NCI-H2081 treated with DMSO at 0.1 percent for 48 hours (cell line): ENCODE measurements at places on chromosomes 3 and 15.

GRCh38 chr3:48140336-48140757, 47.9 kb downstream of the CDC25A start:
- DNase-seq, result no peak

- no peak for DNase-seq
Measured at GRCh38 chr3:150394606-150395005, 13.5 kb upstream of the TSC22D2 start.

GRCh38 chr15:41490355-41490754, 3.3 kb upstream of the ITPKA start:
- no peak for DNase-seq

- no peak for DNase-seq
Measured at GRCh38 chr3:108914774-108915641, 38.7 kb downstream of the GUCA1C start.

GRCh38 chr3:8629151-8630021, 15.2 kb downstream of the SSUH2 start:
- DNase-seq, result no peak

GRCh38 chr3:193874997-193875593, 260.9 kb upstream of the HES1 start:
- no peak for DNase-seq

DNA sequence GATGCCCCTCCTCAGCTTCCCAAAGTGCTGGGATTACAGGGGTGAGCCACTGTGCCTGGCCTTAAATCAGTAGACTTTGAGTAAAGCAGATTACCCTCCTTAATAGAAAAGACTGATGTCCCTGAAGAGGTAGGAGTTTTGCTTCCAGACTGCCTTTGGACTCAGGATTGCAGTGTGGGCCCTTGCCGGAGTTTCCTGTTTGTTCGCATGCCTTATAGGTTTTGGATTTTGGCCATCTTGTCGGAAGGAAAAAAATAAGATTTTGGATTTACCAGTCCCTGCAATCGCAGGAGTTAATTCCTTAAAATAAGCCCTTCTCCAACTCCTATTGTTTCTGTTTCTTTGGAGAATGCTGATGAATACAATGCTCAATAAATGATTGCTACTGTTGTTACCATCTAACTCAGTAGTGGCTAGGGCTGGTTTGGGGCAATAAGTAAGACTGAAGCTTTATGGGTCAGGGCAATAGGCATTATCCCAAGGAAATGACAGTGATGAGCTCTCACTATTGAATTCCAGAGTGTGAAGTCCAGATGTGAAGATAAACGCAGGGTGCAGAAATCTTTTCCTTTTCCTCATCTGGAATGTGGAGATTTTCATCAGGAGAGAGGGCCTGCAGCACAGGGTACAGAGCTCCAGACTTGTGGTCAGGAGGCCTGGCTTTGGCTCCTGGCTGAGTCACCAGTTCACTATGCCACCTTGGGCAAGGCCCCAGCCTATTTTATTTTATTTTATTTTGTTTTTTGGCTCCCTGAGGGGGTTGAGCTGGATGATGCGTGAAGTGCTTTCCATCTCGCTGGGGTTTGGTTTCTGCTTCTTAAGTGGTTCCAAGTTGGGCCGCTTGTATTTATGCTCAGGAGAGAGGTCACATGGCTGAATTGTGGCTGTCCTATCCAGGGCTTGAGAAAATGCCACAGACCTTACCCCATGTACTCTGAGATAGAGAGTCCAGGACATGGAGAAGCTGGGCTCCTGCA, 25.3 kb downstream of the FOXL2 start:
- no peak for DNase-seq

- DNase-seq, result no peak
Measured at GRCh38 chr3:64199932-64200331, 25.3 kb downstream of the PRICKLE2 start.

- no peak for DNase-seq
Measured at GRCh38 chr3:185732782-185733181, 92.1 kb downstream of the IGF2BP2 start.

DNA sequence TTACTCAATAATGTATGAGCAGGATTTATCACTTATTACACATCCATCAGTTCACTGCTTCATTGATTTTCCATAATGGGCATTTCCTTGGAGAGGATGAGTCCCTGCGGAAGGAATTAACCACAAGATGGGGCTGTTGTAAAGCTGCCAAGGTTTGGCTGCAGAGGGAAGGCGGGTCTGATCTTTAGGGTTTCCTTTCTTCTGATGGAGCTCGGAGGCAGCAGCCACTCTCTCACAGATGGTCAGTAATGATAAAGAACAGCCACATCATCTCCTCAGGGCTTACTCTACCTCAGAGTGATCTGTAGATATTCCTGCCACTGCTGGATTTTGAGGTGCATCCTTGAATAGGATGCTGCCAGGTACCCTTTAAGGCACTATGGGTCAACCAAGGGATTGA, 115.2 kb downstream of the USP13 start:
- DNase-seq, result peak; percentile 32
